GM12891 (cell line): ENCODE measurements at places on chromosomes 1 and 21.

DNA sequence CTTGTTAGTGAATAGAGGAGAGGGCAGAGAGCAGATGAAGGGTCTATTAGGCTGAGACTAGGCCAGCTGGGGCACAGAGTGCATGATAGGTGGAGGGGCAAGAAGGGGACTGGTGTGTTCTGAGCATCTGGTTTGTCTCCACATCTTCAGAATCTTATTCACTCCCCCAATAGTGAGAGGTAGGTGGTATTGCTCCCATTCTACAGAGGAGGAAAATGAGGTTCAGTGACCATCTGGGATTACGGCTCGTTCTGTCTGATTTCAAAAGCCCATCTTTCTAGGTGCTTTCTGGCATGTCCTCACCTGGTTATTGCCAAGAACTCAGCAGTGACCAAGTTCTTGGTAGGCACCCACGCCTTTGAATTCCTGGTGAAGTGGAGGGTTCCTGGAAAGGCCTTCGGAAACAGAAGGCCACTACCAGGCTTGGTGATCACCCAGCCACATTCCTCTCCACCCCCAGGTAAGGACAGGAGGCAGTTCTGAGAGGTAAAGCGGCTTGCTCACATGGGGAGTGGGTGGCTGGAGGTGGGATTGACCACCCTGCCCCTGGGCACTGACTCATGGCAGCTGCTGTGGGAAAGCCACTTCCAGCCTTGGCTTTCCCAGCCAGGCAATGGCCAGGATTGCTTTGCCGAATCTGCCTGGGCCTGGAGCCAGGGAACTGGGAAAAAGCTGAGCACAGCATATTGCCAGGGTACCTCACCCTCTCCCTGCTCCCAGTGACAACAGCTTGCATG lies 18.8 kb upstream of the CITED4 start:
- DNase-seq, result no peak

DNA sequence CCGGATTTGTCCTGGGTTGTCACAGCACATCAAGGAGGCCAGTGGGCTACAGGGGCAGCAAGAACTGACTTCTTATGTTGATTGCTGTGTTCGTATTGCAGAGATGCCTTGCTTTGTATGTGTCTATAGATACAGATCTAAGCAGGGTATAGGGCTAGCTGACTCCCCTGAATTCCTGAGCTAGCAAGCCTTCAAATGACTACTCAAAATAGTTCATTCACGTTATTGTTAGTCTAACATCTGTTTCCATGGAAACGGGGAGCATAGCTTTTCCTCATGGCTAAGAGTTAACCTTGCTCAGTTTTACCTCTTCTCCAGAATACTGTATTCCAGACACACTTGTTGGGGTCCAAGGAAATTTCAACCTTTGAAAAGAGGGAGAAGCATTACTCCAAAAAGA lies 24.1 kb downstream of the TRIM45 start:
- no peak for DNase-seq

DNA sequence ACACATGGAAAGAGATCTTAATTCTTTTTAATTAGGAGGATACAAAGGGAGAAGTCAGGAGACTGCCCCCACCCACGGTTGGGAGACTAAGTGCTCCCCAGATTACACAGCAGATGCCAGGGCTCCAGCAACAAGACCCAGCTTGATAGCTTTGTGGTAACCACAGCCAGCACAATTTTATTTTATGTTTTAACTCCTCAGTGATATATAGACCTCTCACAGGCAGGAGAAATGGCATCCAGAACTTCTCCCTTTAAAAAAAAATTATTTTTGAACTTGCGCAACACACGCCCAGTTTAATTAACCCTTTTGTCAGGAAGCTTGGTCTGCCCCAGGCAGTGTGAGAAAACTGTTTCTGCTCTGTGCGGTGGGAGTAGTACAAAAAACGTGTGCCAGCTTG lies 62.6 kb upstream of the ACOT11 start:
- DNase-seq, result no peak

GRCh38 chr1:178798232-178798861 lies 72.5 kb downstream of the ANGPTL1 start:
- no peak for DNase-seq

DNA sequence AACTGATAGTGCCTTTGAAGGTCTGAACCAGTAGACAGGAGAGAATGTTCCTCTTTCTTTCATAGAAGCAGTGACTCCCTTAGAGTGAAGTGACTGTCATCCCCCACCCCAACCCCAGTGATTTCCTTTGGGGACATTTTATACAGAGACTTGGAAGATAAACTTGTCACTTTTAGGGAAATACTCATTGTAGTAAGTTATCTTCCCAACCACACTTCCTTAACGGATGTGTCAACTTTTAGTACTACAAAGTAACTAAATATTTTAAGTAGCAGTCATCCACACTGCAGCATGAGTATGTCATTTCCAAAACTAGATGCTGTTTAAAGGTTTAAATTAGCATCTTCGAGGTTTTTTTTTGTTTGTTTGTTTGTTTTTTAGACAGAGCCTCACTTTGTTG lies 13.7 kb downstream of the LRRC8B start:
- DNase-seq, result no peak

GRCh38 chr1:28927266-28927647 lies 12.9 kb downstream of the EPB41 start:
- no peak for DNase-seq

DNA sequence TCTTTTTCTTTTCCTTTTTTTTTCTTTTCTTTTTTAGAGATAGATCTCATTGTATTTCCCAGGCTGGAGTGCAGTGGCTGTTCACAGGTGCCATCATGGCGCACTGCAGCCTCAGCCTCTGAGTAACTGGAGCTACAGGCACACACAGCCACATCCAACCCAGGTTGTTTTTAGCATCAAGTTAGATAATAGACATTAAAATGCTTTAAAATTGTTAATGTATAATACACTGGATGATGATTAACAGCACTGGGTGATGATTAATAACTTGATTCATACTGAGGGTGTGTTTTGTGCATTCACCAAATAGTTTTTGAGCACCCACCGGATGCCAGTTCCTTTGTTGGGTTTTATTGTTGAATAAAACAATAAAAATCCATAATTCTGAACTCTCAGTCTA lies 75.2 kb downstream of the BEND5 start:
- no peak for DNase-seq
